T-helper 1 cell (primary cell): ENCODE measurements at places on chromosomes 3 and 15.

DNA sequence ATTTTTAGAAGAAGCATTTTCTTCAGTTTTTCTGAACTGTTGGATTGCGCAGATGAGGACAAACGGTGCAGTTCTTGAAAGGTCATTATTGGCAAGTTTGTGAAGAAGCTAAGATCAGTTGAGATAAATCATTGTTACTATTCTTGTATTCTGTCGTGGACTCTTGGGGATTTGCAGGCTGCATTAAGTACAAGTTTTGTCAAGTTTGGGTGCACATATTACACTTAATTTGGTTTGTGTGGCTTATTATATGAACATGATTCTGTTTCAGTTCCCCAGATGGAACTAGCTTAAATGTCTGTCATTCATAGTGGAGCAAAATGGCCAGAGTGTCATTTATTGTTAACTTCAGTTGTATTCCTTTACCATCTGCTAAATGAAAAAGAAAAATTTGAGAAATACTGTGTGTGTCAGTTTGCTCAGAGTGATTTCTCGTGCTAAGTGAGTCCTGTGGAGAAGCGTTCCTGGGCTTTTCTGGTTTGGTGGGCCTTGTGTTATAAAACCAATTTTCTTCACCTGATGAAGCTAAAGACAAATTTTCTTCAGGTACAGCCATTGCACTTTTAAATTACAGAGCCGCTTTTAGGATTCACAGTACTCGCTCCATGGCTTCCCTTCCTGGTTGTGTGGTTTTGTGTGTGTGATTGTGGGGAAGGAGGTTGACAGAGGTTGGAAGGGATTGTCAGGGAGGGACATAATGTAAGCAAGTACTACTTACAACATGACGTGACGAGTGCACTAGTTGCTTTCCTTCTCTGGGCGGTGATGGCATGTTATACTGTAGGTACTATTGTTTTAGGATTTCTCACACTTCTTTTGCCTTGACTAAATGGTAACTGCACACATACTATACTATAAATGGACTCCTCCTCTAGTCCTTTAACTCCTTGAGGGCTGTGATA, 1.7 kb downstream of the AKAP13 start:
- DNase-seq = no peak

- DNase-seq = no peak
Measured at GRCh38 chr3:148453781-148454191, 243.9 kb upstream of the AGTR1 start.

GRCh38 chr3:30873671-30874070, 20.8 kb downstream of the GADL1 start:
- DNase-seq = no peak

DNA sequence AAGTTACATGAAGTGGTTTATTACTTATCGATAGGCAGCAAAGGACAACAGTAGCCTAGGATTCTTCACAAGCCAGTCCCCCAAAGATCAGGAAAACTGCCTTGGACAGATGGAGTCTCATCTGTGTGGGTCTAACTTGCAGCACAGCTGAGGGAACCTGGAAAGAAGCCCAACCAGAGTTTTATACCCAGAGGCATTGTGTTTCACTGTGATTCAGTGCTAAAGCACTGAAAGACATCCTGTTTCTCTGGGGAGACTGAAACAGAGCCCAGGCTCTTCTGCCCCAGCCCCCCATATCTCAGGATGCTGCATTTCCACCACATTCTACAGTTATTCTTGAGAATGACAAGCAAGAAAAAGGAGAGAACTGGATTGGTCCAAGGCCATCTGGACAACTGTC, 48.2 kb upstream of the PYDC2 start:
- no peak for DNase-seq

DNA sequence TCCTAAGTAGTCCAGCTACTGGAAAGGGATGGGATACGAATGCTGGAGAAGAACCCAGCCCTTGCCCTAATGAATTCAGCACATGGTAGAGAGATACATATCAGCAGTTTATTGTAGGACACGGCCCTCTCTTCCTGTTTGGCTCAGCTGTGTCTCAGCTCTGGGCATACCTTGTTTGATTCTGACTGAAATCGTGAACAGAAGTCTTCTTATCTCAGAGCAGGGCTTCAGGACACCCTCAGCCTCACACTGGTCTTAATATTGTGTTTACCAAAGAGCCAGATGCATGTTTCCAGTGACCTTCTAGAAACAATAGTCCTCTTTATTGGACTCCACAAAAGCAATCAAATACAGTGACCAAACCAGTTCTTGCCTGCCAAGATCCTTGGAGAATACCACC, 54.7 kb downstream of the FAM174B start:
- DNase-seq = no peak

DNA sequence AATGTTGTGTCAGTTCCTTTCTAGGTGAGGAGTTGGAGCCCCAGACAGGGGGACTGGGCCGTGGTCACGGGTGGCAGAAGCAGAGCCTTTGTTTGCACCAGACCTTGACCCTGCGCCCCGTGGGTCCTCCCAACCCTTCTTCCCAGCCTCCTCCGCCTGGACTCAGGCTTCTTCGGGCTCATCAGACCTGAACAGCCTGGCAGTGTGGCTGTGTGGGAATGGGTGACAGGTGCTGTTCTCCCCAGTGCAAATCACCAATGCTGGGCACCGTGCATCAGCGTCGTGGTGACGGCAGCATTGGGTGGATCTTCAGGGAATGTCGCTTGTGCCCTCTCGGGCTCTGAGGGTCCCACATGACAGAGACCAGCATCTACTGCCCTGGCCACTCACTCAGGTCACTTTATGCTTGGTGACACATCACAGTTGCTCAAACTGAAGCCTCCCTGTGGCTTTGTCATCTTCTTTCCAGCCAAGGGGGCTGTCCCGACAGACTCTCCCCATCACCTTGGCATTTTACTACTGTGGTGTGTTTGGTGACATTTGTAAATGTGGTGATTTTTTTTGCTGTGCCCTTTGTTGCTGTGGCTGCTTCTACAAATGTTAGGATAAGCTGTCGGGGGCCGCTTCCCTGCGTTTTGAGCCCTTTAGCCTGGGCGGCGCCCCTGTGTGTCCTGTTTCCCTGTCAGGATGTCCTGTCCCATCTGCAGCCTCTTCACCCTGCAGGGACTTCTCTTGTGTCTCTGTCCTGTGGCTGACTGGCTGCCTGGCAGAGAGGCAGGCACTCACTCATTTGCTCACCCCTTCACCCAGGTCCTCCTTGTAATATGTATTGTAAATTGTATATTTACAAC, 14.5 kb downstream of the APBA2 start:
- DNase-seq = no peak

DNA sequence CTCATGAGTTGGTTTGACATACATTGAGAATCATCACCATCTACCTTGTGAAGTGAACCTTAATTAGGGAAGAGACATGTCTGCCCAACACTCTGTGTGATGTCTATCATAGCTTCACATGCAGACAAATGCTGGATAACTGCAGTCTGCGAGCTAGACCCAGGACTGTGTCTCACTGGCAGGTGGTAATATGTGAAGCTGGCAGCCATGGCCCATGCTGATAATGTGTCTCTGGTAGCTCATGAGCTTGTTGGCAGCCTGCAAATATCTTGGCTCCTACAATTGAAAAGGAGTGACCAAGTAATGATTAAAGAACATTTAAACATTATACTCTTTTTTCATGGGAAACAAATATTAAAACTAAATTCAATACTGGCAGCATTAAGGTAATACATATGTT, 234.8 kb downstream of the CHST2 start:
- no peak for DNase-seq

DNA sequence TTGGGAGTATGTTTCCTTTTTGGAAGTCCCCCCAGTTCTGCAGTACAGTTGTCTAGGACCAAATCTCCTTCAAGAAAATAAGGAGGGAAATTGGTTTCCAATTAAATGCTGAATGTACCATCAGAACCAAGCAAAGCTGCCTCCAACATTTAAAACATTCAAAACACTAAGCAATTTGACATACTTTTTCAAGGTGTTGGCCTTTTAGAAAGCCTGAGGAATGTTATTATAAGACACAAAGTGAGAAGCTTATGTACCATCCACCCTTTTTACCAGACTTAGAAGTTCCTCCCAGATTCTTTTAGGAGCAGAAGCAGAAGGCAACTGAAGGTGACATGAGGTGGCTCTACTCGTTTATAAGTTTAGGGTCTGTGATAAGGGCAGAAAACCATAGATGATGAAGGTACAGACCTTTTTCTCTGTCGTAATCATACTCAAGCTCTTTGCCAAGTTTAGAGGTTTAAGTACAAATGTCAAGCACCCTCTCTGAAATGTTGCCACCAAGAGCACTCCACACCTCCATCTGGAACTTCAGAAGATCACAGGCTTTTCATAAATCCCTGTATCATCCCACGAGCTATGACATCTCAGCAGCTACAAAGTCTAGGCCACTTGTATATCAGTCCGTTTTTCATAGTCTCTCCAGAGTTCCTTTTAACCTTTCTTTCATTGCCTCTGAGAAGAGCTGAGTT, 282.5 kb upstream of the THBS1 start:
- no peak for DNase-seq

- DNase-seq = no peak
Measured at GRCh38 chr3:191973820-191974219, 512.9 kb downstream of the PYDC2 start.

DNA sequence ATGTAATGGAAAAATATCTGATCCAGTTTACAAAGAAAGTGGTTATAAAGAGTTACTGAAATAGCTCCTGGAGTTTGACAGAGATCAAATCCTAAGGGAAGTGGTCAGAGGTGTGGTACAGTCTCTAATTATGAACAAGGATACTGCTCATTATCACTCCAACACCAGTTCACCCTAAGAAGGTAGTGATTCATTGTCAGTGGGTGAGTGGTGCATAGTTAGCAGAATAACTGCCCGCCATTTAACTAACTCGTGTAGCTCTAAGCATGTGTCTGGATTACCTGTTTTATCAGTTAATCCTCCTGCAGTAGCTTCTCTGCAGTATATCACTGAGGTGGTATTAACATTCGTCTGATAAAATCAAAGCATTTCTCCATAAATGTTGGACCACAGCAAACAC, 700.1 kb downstream of the NLGN1 start:
- no peak for DNase-seq

GRCh38 chr3:126679831-126680666, 24.0 kb upstream of the CHCHD6 start:
- DNase-seq = no peak

GRCh38 chr3:41726891-41727290, 235.0 kb downstream of the ULK4 start:
- DNase-seq = no peak

- DNase-seq = peak; percentile 53
Measured at GRCh38 chr15:25790000-25790660, 73.0 kb downstream of the ATP10A start.

GRCh38 chr3:194133661-194134230, 2.2 kb upstream of the HES1 start:
- DNase-seq = no peak

- no peak for DNase-seq
Measured at GRCh38 chr3:69786854-69787253, 47.6 kb downstream of the MITF start.

DNA sequence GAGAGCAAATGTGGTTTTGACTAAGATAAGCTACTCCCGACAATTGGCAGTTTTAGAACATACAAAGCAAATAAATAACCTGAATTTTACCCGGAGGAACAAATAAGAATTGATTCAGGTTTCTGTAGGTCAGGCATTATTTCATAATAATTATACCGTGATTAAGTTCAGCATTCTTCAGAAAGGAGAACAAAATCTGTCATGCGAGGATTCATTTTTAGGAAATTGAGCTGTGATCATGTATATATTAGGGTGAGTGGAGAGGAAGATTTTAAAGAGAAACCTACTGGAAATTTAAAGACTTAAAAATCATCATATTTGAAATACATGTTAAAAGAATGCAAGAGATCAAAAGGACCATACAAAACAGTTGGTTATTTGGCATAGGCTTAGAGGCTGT, 20.5 kb downstream of the ZNF609 start:
- no peak for DNase-seq

GRCh38 chr3:5197470-5198312, 10.2 kb downstream of the EDEM1 start:
- DNase-seq = peak; percentile 41

DNA sequence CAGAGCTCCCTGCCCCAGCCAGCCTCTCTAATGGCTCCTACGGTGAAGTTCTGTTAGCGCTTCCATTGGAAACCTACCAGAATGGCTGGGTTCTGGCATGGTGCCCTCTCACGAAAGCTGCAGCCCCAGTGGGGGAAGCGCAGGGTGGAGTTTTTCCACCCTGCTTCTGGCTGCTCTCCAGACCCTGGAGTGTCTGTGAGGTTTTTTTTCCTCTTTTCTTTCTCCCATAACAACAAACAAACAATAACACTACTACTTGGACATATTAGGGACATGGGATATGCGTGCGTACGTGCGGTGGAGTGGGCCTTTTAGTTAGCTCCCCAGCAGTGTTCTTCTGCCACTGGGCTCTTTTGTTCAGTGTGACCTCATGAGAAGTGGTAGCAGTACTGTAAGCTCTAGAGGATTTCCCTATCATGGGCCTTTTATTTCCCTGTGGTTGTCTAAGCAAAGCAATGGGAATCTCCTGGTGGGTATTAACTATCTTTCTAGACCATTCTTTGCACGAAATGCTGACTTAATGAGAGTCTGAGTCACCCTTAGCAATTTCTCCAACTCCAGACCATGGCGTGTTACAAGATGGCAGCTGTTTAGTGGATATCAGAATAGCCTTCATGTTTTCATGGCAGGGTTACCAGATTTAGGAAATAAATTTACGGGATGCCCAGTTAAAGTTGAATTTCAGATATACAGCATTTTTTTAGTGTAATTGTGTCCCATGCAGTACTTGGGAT, 161.9 kb downstream of the FNDC3B start:
- DNase-seq = no peak

- no peak for DNase-seq
Measured at GRCh38 chr3:125116311-125117080, 60.7 kb upstream of the HEG1 start.

DNA sequence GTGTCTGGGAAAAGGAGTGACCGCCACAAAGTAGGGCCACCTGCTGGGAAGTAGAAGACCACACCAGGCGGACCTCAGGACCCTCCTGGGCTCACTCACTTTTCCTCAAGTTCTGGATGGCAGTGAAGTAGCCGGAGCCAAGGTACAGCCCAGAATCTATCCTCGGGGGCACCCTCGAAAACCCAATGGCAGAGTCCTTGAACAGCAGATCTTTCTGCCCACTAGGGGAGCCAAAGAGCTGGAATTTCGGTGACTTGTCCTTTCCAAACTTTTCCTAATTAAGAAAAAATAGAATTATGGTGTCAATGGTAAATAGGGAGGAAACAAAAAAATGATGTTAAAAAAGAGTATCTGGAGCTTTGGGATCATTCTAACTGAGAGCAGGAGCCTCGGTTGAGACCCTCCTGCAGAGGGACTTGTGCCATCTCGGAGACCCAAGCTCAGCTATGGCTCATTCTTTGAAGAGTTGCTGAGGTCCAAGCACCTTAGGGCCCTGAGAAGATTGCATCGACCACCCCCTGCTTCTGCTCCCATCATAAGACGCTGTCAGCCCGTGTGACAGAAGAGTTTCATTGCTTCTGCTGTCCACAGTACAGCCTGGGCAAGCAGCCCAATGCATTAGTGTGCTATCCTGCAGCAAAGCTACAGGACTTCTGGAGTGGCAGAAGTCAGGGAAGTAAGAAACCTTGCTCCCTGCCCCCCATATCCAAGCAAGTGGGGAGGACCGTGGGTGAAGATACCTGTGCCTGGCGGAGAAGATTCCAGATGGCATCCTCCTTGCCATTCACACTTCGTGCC, 14.8 kb downstream of the LTF start:
- DNase-seq = no peak
